ENCODE measurements at places on chromosomes 11 and 22.

DNA sequence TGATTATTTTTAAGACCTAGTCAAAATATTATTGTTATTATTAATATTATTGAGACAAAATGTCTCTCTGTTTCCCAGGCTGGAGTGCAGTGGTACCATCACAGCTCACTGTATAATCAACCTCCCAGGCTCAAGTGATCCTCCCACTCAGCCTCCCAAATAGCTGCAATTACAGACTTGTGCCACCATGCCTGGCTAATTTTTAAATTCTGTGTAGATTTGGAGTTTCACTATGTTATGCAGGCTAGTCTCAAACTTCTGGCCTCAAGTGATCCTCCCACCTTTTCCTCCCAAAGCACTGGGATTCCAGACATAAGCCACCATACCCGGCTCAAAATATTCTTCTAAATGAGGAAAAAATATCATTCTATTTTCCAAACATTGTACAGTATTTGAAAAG, 37.0 kb downstream of the SLC36A4 start:
- DNase-seq = no peak

GRCh38 chr11:117084992-117085391, 13.2 kb downstream of the SIK3 start:
- DNase-seq = no peak

- no peak for DNase-seq
Measured at GRCh38 chr11:13341026-13341425, 63.4 kb downstream of the BMAL1 start.

GRCh38 chr11:33160136-33160535, 1.1 kb downstream of the CSTF3 start:
- peak; percentile 25 for DNase-seq

DNA sequence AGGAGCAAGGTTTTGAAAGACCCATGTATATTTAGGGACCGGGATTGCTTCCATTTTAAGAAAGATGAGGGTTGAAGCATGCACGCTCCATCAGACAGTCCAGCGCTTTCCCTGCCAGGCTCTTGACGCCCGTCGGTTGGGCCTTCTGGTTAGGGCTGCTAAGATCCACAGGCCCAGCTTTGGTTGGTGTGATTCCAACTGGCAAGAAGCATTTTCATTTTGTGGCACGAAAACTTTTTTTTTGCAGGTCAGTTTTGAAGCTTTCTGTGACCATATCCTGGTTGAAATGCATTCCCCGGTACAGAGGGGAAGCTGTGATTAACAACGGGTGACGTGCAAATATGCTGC, 34.3 kb upstream of the MPPED1 start:
- no peak for DNase-seq

DNA sequence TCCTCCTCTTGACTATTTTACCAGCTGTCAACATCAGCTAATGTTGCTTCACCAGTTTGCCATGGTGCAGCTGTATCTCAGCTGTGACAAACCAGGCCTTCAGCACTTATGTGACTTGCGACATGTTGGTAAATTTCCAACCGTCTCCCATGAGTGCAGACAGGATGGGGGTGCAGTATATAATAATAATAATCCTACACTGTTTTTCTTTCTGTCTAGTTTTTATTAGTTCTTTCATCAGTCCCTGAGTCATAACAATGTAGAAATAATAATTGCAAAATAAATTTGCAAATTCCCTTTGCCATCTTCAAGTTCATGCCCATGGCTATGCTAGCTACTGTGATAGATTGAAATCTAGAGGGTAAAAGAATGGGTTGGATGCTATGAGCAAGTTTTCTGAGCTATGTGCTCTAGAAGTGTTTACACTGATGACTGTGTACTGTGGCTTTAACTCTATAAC, 4.9 kb downstream of the MMP13 start:
- DNase-seq = no peak

GRCh38 chr22:25346859-25347751, 127.7 kb downstream of the CRYBB2 start:
- no peak for DNase-seq

DNA sequence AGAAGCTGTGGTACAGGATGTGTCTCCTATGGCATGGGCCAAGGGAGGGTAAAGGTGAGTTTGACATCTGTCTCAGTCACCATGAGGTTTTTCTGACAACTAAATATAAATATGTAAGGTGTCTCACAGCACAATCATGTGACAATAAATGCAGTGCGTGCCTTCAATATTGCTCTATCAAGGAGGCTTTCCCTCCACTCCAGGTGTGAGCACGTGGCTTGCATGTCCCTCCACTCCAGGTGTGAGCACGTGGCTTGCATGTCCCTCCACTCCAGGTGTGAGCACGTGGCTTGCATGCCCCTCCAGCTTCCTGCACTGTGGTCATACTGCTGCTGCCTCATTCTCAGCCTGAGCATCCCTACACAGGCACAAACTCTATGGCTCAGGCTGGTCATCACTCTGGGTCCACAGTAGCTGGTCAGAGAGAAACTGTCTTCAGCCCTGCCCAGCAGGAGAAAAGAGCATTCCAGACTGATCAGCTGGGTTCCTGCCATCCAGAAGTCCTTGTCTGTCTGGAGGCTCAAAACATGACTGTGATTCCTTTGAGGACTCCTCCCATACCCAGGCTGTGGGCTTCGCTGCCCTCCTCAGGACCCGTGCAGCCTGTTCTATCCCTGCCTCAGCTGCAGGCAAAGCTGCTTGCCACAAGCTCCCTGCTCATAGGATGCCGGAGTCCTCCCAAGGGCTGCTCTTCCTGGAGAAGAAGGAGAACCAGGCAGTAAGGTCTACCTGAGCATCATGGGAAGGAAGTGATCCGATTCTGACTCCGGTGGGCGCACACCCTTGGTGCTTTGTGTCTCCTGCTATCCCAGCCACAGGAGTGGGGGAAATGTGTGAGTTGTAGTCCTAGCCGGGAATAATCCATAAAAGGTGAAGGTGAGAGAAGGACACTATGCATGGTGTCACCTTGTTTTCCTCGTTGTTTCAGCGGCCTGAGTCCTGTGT, 33.4 kb upstream of the VPREB1 start:
- DNase-seq = no peak

DNA sequence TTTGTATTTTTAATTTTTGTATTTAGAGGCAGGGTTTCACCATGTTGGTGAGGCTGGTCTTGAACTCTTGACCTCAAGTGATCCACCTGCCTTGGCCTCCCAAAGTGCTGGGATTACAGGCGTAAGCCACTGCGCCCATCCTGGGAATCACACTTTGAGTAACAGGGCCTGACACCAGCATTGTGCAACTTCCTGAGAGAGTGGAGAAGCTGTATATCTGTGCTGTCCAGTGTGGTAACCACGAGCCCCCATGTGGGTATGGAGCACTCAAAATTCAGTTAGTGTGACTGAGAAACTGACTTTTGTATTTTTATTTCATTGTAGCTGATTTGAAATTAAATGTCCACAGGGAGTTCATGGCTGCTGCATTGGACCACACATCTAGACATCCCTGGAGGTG, 36.2 kb downstream of the MPPED1 start:
- no peak for DNase-seq

DNA sequence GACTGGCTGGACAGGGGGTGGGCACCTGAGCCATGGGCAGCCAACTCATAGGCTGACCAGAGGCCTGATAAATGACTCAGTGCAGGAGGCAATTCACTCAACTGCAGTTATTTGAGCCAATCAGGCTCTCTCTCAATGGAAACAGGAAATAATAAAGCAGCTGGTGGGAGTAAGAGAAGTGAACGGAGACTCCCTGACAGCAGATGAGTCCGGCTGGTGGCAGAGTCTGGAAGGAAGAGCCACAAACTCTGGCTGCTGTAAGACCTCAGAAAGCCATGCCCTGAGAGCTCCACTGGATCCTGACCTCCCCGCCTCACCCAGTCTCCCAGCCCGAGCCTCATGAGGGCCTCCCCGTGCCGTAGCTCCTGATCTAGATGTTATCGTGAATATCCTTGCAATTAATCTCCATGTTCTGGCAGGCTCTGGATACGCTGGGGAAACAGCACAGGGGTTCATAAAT, 69.8 kb downstream of the TRIM29 start:
- DNase-seq = no peak

DNA sequence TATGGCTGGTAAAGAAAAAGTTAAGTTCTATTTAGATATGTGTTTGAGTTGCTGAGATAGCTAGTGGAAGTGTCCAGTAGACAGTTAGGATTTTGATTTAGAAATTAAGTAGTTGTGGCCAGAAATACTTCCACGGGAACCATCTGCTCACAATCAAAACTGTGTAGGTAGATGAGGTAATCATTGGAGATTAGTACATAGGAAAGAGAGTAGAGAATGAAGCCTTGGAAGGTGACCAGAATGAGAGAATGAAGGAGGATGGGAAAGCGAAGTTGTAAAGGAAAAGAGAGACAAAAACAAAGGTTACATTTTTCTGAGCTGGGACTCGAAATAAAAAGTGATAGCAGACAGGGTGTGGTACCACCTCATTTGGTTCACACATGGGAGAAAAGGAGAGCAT, 296.9 kb upstream of the SORL1-AS1 start:
- no peak for DNase-seq

GRCh38 chr22:22893891-22894739, 6.5 kb downstream of the IGLL5 start:
- no peak for DNase-seq

DNA sequence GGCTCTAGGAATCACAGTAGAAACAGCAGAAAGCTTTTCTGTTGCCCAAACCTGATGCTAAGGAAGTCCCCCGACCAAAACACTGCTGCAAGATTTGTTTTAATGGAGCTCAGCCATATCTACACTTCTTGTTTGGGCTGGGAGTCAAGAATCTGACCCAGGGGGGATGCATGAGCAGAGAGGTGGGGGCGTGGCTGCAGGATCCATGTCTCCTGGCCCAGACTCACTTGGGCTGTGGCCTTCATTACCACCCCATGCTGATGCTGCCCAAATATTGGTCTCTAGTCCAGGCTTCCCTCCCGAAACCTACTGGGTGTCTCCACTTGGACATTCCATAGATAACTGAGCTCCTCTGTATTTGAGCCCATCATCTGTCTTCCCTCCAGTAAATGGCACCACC, 361.5 kb upstream of the LARGE1 start:
- DNase-seq = no peak

DNA sequence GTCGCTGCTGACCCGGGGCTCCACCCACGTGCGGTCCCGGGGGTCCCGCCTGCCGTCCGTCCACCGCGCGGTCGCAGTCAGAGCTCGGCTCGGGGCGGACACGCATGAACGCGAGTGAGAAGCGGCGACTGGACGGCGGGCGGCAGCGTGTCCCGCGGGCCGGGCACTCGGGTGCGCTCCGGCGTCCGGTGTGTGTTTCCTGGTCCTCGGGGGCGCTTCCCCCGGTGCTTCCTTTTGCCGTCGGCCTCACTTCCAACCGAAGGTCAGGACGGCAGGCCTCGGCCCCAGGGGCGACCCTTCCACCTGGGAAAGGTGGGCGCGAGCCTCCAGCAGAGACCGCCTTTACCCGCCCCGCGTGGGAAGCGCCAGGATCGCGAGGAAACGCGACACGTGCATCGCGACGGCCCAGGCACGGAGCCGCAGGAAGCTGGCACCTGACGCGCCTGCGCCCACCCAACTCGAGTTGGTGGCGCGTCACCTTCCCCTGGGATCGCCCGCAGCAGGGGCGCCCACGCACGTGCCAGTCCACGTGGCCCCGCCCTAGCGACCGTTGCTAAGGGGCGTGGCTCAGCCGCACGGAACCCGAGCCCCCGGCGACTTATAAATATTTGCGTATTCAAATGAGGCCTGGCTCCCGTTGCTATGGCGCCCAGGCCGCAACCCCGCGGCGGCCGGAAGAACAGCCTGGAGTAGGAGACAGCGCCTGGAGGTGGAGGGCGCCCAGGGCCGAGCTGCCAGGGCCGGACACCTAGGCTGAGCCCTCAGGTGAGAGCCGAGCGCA, at the start of gene LRRC56:
TSS of gene LRRC56 (plus strand) at position 687 of the 781 bp plus-strand sequence. CDS start 3,158 bp downstream, outside the sequence.
- DNase-seq = no peak

GRCh38 chr22:32692371-32692770, 109.1 kb upstream of the TIMP3 start:
- no peak for DNase-seq

- peak; percentile 72 for DNase-seq
Measured at GRCh38 chr11:27468209-27468994, 4.2 kb downstream of the LGR4 start.

DNA sequence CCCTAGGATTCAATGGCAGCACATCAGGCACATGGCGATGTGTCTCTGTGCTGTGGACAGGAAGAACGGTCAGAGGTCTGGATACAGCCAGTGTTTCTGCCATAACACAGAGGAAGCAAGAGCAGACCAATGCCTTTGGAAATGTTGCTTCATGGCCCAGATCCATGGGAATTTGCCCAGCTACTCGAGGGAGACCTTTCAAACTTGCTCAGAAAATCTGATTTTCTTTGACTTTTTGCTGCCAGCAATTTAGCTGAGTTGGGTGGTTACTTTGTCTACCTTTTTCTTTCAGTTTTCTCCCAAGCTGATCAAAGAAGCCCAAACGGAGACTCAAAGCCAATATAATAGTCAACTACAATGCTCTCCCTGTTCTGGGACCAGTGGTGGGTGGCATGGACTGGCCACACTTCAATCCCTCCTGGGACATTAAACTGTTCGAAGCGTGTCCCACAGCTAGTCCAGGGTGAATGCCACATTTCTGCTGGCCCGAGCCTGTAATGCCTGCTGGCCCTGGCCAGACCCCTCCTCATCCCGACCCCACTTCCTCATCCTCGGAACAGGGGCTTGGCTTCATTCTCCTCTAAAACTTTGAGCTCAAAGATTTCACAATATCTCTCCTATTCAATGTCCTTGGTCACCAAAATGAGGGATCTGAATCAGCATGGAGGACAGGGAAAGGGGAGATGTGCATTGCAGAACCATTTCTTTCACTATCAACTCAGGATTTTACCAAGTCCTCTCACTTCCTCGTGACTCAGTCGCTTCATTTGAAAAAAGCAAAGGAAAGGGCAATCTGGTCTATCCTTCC, 93.3 kb downstream of the ABTB2 start:
- no peak for DNase-seq

- DNase-seq = no peak
Measured at GRCh38 chr22:35393116-35394010, 6.6 kb upstream of the MCM5 start.

DNA sequence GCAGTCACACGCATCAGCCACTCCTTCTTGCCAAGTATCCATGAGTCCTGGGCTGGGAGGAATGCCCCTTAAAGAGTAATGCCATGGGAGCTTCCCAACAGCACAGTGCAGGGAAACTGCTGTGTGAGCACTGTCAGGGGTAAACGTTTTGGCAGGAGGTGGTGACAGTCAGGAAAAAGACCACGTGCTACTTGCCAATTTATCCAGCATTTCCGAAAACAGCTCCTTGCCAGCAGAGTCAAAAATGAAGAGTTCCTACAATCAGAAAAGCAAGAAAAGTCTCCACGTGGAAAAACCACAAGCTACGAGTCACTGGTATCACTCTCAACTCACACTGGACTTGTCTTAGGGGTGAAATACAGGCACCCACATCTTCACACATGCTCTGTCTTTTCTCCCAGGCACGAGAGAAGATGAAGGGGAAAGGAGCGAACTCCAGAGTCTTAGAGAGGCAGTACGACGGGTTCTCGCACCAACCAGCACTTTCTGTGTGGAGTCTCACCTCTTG, 9.9 kb downstream of the IFT27 start:
- no peak for DNase-seq

- DNase-seq = no peak
Measured at GRCh38 chr11:17439316-17439782, 37.3 kb downstream of the ABCC8 start.

- no peak for DNase-seq
Measured at GRCh38 chr11:69386594-69387408, 92.8 kb downstream of the MYEOV start.

Data from ACHN (cell line).